ENCODE measurements at places on chromosomes 4 and X.

DNA sequence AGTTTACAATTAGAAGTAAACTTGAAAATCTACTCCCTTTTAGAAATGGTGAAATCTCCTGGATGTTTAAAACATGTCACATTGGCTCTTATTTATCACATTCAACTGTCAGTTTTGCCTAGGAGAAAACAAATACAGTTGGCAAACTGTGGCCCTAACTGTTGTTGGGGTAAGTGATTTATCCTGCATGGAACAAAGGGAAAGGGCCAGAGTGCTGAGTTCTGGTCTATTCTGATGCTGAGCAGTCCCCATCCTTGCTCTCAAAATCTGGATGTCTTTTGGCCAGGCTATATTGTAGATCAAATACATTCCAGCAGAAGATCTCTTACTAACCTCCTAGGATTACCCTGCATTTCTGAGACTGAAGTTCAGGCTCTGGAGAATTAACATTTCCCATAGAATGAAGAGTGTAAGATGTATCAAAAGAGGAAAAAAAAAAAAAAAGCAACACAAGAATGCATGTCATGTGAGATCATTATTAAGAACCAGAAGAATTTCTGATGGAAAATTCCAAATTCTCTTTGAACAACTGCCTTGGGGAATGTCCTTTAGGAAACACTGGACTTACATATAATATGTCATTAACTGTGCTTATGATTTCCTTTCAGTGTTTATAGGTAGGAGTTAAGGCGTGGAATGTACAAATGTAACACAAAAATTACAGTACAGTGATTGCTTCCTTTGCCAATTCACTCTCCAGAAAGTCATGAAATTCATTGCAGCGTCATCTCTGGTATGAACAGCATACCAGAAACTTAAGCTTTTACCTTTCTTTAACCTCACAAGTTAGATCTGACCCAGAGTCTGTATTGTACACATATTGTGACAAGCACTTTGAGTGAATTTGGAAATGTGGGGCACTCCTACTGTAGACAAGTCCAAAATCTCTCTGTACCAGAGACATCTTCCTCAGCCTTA, 1012.5 kb upstream of the LCORL start:
- DNase-seq: no peak

DNA sequence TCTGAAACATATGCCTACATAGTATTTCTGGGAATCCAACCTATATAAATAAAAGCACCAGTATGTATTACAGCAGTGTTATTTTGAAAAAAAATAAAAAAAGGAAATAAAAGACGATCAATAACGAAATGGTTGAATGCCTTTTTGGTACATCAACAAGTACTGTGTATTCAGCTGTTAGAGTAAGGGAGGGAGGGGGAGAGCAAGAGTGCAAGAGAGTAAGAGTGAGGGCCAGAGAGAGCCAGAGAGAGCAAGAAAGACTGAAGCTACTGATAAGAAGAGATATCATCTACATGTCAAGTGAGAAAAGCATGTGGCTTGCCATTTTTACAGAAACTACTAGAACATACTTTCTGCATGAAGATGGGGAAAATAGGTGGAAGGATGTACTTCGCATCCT, 1.8 kb downstream of the SPIN4 start:
- no peak for DNase-seq

DNA sequence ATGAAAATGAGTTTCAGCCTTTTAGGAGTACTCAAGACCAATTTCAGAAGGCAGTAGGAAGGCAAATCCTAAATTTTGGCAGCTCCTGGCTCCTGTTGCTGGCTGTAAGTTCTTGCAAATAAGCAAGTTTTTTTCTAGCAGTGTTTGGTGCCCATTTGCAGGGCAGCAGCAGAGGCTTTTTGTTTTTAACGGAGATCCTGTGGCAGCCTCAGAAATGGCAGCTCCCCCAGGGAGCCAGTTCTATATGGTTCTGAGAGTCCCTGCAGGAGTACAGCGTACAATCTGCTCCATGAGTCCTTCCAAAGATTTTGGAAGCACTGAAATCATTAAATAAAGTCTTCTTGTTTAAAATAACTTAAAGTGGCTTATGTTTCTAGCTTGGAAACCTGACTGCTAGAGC, 171.9 kb downstream of the NDST4 start:
- no peak for DNase-seq

DNA sequence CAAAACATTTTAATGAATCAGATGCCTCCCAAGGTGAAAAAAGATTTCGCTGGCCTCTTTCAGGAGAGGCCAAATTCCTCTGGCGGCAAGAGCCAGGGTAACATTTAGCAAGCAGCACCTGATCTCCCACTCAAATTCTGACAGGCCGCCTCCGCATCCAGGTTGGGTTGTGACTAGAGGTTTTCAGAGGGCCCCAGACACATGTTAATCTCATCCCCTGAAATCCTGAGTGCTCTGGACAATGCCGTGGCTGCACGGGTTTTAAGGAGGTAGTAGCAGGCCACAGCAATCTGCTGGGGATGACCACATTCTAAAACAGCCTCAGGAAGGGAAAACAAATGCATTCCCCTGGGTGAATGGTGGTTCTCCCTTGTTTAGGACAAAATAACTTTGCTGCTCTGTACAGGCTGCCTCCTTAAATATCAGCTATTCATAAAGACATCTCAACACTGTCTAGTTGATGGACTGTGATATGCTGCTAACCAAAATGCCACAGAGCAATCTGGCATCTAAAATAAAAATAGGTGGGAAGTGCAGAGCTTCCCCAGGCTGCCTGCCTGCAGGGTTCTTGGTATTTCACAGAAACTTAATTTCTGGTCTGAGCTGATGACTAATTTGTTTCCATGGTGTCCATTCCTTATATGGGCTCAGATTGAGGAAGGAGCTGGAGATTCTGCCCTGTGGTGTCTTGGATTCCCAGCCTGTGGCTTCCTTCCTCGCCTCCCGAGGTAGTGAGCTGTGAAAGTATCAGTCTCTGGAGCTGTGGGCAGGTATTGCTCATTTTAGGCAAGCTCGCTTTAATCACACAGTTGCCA, 202.0 kb downstream of the DCLK2 start:
- DNase-seq: no peak

- no peak for DNase-seq
Measured at GRCh38 chr4:93879919-93880318, 51.4 kb downstream of the ATOH1 start.

DNA sequence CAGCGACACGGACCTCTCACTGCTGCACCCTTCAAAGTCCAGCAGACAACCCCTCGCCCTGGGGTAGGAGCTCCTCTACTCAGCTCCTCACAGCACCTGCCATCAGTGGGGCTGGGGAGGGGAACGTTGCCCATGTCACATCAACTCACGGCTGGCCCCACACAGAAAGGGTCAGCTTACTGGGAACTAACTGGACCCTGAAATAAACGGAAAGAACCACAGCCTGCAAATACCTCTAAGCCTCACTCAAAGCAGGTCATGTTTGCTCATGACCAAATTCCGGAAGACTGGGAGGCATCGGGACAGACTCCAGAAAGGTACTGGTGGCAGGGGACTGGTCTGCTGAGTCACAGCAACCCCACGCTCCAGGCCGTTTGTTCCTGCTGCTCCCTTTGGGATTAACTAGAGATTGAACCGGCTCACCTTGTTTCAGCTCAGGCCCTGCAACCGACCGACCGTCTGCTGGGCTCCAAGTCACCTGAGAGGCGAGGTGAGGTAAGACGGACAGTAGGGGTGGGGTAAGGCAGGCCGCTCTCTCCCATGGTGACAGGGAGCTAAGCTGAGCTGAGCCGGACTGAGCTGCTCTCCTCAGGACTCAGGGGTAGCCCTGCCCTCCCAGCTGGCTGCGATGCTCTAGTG, 5.6 kb downstream of the G6PD start:
- no peak for DNase-seq

- DNase-seq: no peak
Measured at GRCh38 chrX:108217876-108218275, 126.3 kb downstream of the ATG4A start.

DNA sequence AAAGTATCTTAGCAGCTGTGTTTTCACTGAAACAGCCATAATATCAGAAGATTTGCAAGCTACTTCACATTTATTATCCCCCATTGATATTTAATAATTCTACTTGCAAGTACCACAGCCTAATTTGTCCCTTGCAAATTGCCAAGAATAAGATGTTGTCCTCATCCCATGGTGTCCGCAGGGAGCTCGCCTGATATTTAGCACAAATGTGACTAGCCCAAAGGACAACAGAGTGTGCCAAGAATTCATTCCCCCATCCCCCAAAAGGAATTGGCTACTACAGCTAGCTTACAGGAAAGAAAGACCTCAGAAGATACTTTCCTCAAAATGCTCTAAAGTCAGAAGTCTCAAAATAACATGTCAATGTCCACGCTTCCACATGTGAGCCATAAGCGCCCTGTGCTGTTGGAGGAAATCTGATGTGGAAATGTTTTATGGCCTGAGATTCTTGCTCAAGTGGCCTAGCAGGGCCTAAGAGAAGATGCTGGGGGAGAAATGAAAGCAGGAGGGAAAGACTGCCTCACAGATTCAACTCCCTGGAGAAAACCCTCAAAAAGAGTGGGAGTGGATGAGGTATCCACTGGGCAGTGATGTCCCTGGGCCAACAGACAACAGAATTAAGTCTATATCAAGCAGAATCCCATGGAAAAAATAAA, 111.4 kb downstream of the SH3KBP1 start:
- DNase-seq: no peak

GRCh38 chr4:8905773-8906667, 34.4 kb upstream of the HMX1 start:
- no peak for DNase-seq

DNA sequence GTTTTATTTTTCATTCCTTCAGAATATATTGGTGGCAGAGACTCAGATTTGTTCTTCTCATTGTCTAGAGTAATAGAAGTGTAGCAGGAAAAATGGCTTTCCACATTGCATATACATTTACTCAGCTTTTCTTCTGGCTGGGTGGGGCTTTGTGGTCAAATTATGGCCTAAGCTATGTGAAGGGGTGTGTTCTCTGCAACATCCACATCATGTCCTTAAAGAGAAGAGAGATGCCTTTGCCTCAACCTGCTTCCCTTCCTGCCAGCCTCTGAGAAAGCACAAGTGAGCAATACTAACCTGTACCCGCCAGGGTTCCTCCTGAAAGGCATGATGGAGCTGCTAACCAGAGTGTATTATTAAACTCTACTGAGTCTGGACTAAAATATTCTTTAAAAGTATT, 695.6 kb upstream of the FAM241A start:
- DNase-seq: no peak

DNA sequence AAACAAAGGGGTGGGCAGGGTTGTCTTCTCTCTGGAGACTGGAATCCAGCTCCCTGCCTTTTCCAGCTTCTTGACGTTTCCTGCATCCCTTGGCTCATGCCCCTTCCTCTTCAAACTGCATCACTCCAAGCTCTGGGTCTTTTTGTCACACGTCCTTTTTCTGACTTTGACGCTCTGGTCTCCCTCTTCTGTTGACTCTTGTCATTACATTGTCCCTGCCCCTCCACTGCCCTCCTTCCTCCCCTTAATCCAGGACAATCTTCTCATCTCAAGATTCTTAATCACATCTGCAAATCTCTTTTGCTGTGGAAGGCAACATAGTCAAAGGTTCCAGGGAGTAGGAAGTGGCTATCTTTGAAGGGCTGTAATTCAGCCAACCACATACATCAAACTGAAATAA, 178.3 kb downstream of the TMA16 start:
- no peak for DNase-seq

DNA sequence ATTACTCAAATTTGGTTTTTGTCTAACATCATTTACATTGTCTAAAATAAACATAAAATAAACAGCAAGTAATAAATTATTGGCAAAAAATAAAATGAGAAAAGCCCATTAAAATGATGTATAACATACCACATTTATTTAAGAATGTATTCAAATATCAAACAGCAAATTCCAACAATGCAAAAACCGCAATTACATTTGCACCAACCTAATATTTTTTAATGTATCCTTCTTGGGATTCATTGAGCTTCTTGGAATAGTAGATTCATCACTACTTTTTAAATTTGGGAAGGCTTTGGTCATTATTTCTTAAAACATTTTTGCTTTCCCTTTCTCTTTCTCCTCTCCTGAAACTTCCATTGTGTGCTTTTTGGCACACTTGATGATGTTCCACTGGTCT, 400.2 kb downstream of the MAGEE1 start:
- no peak for DNase-seq

DNA sequence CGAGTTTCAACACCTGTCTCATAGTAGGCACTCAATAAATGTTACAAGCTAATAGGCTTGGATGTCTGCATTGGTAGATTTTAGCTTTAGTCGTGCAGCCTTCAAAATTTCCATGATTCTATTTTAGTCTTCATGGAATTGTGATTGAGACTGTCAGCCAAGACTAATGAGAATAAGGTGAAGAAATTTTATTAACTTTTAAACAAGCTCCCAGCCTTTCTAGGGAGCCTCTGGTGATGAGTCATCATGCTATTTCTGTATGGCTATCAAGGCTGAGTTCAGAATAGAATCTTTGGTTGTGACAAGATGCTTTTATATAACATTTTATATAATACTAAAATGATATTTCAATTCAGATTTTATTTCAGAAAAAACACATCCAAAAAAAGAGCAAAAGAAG, 685.8 kb downstream of the GABRG1 start:
- DNase-seq: no peak

DNA sequence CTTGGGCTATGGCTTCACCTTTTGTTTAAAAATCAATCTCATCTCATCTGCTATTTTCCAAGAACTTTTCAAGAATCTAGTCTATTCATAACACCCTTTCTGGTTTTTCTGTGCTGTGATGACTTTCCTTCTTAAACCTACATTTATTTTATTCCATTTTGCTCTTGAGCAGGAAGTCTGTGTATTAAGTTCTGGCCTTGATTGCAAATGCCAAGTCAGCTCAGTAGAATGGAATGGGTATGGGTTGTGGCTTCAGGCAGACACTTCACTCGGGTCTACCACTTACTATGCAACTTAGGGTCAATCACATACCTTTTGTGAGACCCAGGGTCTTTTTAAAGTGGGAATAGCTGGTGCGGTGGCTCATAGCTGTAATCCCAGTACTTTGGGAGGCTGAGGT, 522.3 kb downstream of the TRIML1 start:
- DNase-seq: no peak

All from T47D (cell line).